CD14-positive monocyte (primary cell): ENCODE measurements at places on chromosomes 11 and 22. TPM values are rescaled to one million over a fixed set of nuclear protein-coding genes. Genes with fewer than 3 reads are reported as not detected.

- no peak for DNase-seq
Observed at GRCh38 chr11:33667819-33668467, 32.7 kb downstream of the C11orf91 start.

DNA sequence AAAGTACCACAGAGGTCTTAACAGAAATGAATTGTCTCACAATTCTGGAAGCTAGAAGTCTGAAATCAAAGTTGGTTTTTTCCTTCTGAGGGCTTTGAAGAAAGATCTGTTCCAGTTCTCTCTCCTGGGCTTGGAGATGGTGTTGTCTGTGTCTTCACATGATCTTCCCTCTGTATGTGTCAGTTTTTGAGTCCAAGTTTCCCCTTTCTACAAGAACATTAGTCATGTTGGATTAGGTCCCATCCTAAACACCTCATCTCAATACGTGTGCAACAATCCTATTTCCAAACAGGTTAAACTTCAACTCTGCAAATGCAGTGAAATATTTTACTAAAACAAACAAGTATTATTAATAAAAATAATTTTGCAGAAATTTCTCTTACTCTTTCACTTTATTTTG is 3.1 kb upstream of the PTS start:
- no peak for DNase-seq

GRCh38 chr11:7670641-7671040 is 2.7 kb downstream of the CYB5R2 start:
- DNase-seq, result no peak

GRCh38 chr11:134479206-134480135 is 67.4 kb upstream of the B3GAT1 start:
- DNase-seq, result no peak

GRCh38 chr22:46230262-46230901 is 19.7 kb downstream of the CDPF1 start:
- DNase-seq, result no peak

DNA sequence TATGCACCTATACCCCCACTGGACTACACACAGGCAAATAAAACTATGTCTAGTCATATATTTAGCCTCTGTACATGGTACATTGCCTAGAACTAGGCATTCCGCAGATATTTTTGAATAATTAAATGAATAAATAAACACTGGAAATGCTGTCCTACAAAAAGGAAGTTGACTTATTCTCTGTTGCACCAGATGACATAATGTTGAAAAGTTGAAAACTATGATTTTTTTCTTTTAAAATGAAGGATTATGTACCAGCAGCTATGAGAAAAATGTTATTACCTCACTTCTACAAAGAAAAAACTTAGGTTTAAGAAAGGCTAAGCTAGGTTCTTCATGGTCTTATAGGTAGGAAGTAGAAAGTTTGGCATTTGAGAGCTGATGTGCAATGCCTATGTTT is 856.6 kb downstream of the METTL15 start:
- no peak for DNase-seq

- no peak for DNase-seq
Observed at GRCh38 chr11:124394408-124394807, 4.4 kb downstream of the OR8B3 start.

The SCGB1C1 gene
- polyA plus RNA-seq, result not detected in 2 replicates

The SLC25A45 gene
- polyA plus RNA-seq, result 11.3 and 12.9 TPM in 2 replicates

The PISD gene
- polyA plus RNA-seq, result 112 and 127 TPM in 2 replicates

The CATSPERZ gene
- polyA plus RNA-seq, result not detected

The CWF19L2 gene
- 2.2 TPM for polyA plus RNA-seq

The SCGB1D2 gene
- polyA plus RNA-seq, result not detected in 2 replicates
